LHCN-M2 (cell line): ENCODE measurements at places on chromosomes 1 and 21. TPM values are rescaled to one million over a fixed set of nuclear protein-coding genes. Genes with fewer than 3 reads are reported as not detected.

TPRG1L gene
- 12.4 and 19.6 TPM in 2 replicates for total RNA-seq

WDR3 gene
- total RNA-seq: 35.1 and 56.0 TPM in 2 replicates

GADD45A gene
- 112 and 133 TPM in 2 replicates for total RNA-seq

THEM5 gene
- total RNA-seq: not detected in 2 replicates

MOV10 gene
- total RNA-seq: 38.5 and 45.1 TPM in 2 replicates

KDM5B gene
- 30.4 and 34.4 TPM in 2 replicates for total RNA-seq

KRTAP19-5 gene
- not detected in 2 replicates for total RNA-seq

SLC44A3 gene
- 1.2 and 1.5 TPM in 2 replicates for total RNA-seq

HSD3B2 gene
- total RNA-seq: not detected in 2 replicates

AMIGO1 gene
- total RNA-seq: 0.13 and 0.29 TPM in 2 replicates

ODR4 gene
- 15.5 and 17.6 TPM in 2 replicates for total RNA-seq

PCSK9 gene
- 0.06 and 0.11 TPM in 2 replicates for total RNA-seq

CA6 gene
- not detected in 2 replicates for total RNA-seq

GRCh38 chr1:83531521-83532309 is 467.2 kb downstream of the TTLL7 start:
- no peak for DNase-seq

GRCh38 chr1:8862528-8862927 is 16.0 kb downstream of the ENO1 start:
- DNase-seq: no peak

DNA sequence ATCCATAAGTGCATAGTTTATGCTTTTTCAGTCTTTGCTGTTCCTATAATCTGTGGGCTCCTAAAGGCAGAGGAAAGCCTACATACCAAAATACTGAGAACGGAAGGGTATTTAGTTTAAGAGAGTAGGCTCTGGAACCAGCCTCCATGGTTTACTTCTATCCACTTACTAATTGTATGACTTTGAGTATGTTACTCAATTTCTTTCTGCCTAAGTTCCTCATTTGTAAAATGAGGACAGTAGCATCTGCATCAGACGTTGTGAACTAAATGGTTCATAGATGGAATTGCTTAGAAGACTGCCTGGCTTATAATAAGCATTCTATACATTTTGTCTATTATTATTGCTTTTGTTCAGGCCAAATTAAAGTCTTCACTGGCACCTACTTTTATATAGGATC is 111.0 kb downstream of the NTNG1 start:
- no peak for DNase-seq

- no peak for DNase-seq
These were observed 45.9 kb downstream of the MATN1 start for GRCh38 chr1:30677471-30677870.

DNA sequence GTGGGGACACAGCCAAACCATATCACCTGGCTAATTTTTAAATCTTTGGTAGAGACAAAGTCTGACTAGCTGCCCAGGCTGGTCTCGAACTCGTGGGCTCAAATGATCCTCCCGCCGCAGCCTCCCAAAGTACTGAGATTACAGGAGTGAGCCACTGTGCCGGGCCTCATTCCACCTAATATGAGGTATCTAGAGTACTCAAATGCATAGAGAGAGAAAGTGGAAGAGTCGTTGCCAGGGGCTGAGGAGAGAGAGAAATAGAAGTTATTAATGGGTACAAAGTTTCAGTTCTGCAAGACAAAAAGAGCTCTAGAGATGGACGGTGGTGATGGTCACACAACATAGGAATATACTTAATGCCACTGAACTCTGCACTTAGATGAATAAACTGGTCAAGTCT is 119.6 kb downstream of the TOMM20 start:
- DNase-seq: no peak

DNA sequence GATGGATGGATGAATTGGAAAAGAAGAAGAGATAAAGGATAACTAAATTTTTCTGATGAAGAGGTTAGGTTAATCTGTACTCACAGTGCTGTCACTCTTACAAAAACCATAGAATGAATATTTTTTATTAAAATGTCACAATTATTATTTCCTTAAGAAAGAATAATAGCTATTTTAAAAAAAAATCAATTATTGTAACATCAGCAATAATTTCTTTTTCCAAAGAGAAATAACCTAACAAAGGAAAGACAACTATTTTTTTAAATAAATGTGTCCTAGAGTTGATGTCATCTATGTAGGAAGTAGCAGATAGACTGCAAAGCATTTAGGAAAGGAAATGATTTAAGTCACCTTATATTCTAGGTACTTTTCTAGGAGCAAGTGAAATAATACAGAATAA is 33.6 kb upstream of the PLPPR4 start:
- no peak for DNase-seq

DNA sequence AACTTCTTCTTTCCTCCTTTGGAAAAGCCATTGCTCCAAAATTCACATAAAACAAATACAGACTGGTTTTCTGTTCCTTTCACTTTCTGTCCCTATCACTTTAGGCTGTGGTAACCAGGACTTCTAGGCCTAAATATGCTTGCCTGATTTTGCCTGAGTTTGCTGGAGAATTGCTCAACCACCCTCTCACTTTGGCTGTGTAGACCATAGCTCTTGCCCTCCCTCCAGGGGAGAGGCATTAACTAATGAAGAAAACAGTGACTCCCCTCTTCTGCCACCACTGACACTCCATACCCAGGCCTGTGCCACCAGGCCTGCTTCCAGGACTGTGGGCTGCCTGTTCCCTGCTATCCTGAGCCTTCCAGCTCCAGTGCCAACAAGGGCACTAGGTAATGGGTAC is 163.5 kb downstream of the TOMM20 start:
- no peak for DNase-seq

- no peak for DNase-seq
These were observed 48.9 kb downstream of the SLC66A1 start for GRCh38 chr1:19360843-19361610.

GRCh38 chr1:202186327-202186726 is 7.3 kb upstream of the LGR6 start:
- DNase-seq: no peak

GRCh38 chr1:167305059-167305705 is 84.5 kb downstream of the POU2F1 start:
- no peak for DNase-seq

GRCh38 chr1:239920214-239920613 is 171.5 kb upstream of the FMN2 start:
- no peak for DNase-seq

DNA sequence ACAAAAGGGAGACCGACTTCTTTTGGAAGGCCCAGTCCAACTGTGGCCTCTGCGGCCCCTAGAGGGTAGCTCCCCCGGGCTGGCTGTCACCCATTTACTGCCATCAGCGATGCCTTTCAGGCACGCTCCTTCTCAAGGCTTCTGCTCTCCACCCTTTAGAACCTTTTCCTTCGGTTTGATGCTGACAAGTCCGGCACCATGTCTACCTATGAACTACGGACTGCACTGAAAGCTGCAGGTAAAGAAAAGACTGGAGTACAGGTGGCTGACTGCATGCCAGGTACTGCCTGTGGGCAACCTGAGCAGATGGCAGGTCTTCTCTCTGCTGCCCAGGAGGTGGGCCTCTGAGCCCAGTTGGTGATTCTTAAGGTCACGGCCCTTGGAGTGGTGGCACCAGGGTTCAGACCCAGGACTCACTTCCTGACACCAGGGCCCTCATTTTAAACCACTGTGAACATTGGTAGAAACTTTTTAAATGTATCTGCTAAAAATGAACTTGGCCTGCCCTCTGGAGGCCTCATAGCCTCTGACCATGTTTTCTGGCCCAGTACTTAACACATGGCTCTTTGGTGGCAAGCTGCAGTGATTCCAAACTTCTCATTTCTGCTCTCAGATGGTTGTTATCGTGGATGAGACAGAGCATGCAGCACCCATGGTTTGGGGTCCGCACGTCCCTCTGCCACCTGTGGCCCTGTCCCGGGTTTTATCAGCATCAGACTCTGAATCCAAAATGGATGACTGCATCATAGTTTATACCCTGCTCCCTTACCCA is 45.7 kb downstream of the CAPN9 start:
- no peak for DNase-seq

DNA sequence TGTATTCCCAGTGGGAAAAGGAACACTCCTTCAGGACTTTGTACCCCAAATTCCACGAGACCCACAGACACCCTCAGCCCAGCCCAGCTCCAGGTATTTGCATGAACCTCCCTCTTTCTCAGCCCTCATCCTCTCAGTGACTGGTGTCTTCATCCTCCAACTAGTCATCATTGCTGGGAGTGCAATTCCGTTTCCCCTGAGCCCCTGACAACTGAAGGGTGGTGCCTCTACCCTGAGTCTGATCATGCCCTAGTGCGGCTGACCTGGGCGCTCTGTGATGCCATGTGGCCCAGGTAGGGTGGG is 3.8 kb upstream of the ZNF692 start:
- no peak for DNase-seq

DNA sequence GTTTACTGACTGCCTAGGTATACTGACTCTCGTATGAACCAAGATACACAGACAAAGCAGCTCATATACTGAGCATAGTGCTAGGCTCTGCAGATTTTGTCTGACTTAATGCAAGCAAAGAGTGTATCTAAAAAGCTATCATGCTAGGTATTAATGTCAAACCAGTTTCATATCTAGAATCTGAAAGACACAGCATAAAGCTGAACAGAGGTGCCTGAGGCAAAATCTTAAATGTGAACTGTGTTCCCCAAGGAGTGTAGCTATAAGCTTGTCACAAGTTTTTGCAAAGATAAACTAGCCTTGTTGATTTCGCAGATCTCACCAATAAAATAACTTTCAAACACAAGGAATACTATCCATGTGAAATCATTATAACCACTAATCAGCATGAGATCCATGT is 18.1 kb downstream of the JAK1 start:
- DNase-seq: no peak

- DNase-seq: no peak
These were observed 483.9 kb downstream of the DISC1 start for GRCh38 chr1:232110281-232111090.

- no peak for DNase-seq
These were observed 154.8 kb upstream of the RGS18 start for GRCh38 chr1:192003295-192004077.

GRCh38 chr1:155170101-155170785 is 2.9 kb downstream of the KRTCAP2 start:
- no peak for DNase-seq

GRCh38 chr1:241229216-241229615 is 127.8 kb downstream of the RGS7 start:
- no peak for DNase-seq

GRCh38 chr1:17167041-17167785 is 37.7 kb upstream of the PADI1 start:
- no peak for DNase-seq

- no peak for DNase-seq
These were observed 363.8 kb downstream of the DISC1 start for GRCh38 chr1:231990388-231990787.

GRCh38 chr1:23624440-23624839 is 65.1 kb upstream of the ID3 start:
- no peak for DNase-seq

- DNase-seq: peak; percentile 20
These were observed 61.8 kb upstream of the NBL1 start for GRCh38 chr1:19582318-19582717.

DNA sequence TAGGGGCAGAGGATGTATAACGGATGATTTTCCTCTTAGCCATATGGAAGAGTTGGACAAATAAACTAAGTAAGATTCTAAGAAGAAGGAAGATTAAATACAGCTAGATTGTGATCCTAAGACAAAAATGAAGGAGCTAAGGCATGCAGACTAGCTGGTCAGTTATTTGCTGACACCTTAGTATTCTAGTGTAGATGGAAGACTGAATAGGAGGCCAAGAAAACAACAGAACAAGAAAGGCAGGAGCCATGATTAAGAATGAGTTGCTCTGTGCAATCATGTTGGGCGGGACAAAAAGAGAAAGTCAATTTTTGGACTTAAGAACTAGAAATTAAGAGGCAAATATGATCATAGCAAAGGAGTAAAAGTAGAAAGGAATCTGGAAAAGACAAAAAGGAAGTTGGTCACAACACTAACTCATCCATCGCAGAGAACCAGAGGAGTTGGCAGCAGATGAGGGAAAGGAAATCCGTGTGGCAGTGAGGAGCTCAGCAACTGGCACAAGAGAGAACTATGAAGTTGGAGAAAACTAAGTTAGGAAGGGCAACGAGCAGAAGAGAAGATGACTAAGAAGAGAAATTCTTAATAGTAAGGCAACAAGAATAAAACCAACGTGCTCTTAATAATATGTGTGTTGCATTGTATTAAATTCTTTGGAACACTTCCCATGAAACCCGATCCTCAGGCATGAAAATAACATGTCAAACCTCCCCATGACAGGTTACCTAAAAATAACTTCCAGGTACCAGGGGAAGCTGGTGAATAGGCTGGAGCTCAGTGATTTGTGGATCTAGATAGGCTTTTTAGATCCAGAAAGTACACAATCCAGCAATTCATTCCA is 234.4 kb downstream of the LTN1 start:
- DNase-seq: no peak

DNA sequence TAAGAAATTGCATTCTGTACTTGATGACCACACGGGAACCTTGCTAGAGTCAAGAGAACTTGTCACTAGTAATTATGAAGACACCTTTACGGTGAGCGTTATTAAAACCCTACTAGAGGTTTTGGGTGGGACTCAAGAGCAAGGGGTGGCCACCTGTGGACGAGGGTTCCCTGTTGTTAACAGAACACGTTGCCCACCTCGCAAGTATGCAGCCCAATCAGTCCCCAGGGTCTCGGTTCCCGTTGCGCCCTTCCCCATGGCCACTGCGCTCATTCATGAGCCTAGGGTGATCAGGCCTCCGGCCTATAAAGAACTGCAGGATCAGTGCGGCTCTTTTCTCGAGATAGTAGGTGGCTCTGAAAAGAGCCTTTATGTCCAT is 30.2 kb upstream of the RNF187 start:
- DNase-seq: no peak

GRCh38 chr1:234941321-234942011 is 187.2 kb downstream of the TOMM20 start:
- DNase-seq: no peak

DNA sequence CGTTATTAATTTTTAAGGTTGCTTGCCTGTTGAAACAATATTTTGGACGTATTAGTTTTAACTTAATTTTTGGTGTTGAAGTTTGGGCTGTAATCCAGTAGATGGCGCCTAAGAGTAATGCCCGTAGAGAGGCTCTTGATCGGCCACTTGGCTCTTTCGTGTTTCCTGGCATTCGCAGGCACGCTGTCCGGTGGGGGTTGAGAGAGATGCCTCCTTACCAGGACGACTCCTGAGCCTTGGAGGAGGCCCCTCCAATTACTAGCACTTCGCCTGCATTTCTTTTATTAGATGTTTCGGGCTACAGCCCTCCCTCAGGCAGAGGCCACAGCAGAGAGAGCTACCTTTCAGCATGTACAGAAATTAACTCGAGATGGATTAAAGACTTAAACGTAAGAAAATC is 12.0 kb downstream of the OR2M4 start:
- DNase-seq: peak; percentile 12

- peak; percentile 47 for DNase-seq
These were observed at the start of gene GPR153 for GRCh38 chr1:6260961-6261614. Gene GPR153 (minus strand): TSS chr1:6261098. CDS start chr1:6254905, 6,193 bp downstream.

GRCh38 chr1:200237066-200237465 is 172.8 kb downstream of the ZNF281 start:
- DNase-seq: no peak

GRCh38 chr1:162293073-162293692 is 83.5 kb downstream of the SPATA46 start:
- DNase-seq: no peak

- no peak for DNase-seq
These were observed 77.4 kb upstream of the SLC2A1 start for GRCh38 chr1:43035821-43036741.
